ENCODE measurements at places on chromosomes 5 and 9. TPM values are rescaled to one million over a fixed set of nuclear protein-coding genes. Genes with fewer than 3 reads are reported as not detected.

The PTGDS gene
- 6.7 TPM for total RNA-seq

The WDR5 gene
- total RNA-seq: 46.0 TPM

The DNAH5 gene
- not detected for total RNA-seq

The PPP3R2 gene
- not detected for total RNA-seq

The FGF1 gene
- total RNA-seq: not detected

The SLC34A1 gene
- 0.11 TPM for total RNA-seq

The GOLM1 gene
- 2.8 TPM for total RNA-seq

The SARDH gene
- total RNA-seq: 0.68 TPM

The RLN1 gene
- total RNA-seq: 0.73 TPM

The LECT2 gene
- total RNA-seq: not detected

The CCDC183 gene
- 0.55 TPM for total RNA-seq

The FBLL1 gene
- total RNA-seq: not detected

The PCDHGB4 gene
- 0.23 TPM for total RNA-seq

The WNT8A gene
- not detected for total RNA-seq

All from T-helper 2 cell treated with Interferon-gamma antibody and Interleukin-4, amounts not matched to agents 100 ng/mL and 5 ng/mL, for 36 hours (primary cell).